ENCODE measurements at places on chromosomes 3 and 15. TPM values are rescaled to one million over a fixed set of nuclear protein-coding genes. Genes with fewer than 3 reads are reported as not detected.

The GABRA5 gene
- not detected for total RNA-seq

The GOLGA8J gene
- total RNA-seq = not detected

The WDR72 gene
- total RNA-seq = not detected

The CNTN3 gene
- total RNA-seq = 0.32 TPM

The CD86 gene
- total RNA-seq = 1.4 TPM

The FBXO40 gene
- total RNA-seq = 57.2 TPM

DNA sequence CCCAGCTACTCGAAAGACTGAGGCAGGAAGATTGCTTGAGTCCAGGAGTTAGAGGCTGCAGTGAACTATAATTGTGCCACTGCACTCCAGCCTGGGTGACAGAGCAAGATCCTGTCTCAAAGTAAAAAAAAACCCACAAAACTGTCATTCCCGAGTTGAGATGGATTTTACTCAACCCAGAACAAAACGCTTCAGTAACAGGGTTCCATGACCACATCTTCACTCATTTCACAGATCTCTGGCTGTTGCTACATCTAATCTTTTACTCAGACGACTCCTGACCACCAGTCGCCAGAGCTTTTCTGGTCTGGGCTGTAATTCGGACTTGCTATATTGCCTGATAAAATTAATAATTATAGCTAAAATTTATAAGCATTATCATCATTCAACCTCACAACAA is 2.4 kb downstream of the DRD3 start:
- no peak for DNase-seq

DNA sequence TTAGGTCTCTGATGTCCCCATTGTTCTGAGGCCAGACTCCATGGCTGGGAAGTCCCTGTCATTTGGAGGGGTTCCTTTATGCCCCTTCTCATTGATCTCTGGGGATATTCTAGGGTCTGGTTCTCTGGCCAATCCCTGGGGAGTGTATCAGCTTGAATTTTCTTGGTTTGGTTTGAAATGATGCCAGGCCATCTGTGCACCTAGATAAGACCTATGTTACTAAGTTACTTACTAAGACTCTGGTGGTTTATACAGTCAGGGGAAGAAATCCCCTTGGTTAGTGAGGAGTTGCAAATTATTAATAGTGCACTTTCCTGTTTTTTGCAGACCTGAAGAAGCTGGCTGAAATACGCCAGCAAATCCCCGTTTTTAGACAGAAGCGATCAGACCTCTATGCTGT is 20.3 kb downstream of the NIT2 start:
- no peak for DNase-seq

GRCh38 chr3:139519998-139520737 is 19.4 kb downstream of the RBP1 start:
- no peak for DNase-seq

DNA sequence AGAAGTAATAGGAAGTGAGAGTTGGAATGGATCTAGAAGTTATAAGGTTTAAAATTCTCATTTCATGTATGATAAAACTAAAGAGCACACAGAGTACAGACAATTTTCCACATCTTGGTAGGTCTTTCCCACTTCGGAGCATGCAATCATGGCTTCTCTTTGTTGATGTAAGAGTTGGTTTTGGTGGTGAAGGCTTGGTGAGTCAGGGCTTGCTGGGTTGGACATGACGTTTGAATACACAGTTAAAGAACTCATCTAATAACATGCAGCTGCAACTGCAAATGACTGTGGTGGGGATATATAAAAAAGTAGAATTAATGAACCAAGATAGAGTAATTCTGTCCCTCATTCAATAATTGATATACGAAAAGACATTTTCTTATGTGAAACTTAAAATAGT is 39.5 kb upstream of the GRM7 start:
- no peak for DNase-seq

DNA sequence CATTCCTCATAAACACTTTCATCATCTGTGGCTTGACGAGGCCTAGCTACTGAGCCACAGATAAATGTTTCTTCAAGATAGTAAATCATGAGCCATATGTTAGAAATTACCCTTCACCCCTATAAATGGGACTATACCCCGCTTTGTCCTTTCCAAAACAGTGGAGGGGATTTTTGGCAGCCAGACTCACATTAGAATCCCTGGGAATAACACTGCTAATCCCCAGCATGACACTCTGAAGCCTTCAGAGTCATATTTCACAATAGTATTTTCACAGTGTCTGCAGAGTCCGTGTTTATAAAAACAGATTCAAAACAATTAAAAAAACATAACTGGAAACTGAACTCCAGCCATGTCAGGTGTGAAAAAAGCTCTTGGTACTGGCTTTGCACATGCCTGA is 271.6 kb downstream of the ERC2 start:
- no peak for DNase-seq

DNA sequence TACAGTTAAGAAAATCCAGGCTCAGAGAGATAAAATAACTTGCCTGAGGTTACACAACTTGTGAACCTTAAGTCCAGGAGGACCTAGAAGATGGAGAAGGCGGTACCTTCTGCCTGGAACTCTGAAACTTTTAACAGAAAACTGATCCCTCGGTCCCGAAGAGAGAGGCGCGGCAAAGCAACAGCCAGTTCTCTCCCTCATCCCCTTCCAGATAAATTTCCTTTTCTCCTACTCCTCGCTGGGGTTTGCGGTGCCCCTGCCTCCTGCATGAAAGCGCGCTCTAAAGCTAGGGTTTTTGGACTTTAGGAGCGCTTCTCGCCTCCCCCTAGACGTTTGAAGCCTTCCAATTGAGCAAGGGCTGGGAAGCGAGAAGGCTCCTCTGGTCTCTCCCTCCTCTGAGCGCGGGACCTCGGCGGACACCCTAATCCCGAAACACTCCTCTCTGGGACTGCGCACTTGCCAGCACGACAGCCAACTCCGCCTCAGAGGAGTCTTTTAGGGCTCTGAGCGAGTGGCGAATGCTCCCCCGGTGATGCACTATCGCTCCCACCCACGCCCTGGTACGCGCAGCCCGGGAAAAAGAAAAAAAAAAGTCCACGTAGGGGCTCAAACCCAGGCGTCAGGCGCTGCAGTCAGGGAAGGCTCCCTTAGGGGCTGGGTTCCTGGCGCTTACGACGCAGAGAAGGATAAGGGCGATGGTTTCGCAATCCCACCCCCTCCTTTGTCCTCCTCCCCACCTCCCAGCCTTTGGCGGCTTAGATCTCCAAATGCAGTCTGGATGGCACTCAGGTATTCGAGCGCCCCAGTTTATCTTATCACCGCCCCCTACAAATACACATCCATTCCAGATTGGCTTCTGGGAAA is 7.9 kb upstream of the EOMES start:
- no peak for DNase-seq

DNA sequence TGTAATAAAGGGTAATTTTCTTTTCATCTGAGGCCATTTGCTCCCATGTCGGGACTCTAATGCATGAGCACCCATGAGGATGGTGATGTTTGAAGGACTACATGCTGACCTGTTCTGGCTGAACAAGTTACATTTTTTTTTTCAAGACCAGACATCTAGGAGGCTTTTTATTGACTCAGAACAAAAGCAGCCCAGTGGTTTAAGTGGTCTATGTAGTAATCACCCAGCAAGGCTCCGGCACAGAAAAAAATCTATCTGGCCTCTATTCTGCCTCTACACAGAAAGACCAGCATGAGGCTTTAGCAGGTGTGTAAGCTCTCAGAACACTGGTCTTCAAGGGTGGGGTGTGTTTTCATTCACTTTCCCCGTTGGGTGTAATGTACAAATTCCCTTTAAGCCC is 95.1 kb upstream of the ZBED2 start:
- no peak for DNase-seq

DNA sequence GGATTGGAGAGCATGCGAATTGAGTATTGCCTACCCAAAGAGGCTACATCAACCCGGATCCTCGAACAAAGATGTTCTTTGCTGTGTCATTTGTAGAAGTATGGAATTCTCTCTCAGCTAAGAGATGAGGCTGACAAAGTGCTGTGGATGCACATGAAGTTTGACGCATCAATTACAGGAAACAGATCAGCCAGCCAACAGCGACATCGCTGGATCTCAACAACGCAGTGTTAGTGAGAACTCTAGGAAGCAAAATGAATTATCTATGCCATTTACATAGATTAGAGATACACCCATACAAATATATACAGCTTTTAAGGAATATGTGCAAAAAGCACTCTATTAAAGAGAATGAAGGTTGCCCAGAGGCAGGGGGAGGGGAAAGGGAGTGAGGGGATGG is 160.6 kb upstream of the RGMA start:
- no peak for DNase-seq

GRCh38 chr3:135078283-135078682 is 283.2 kb downstream of the EPHB1 start:
- no peak for DNase-seq

- DNase-seq = no peak
Observed at GRCh38 chr3:183099838-183100204, 525 bp upstream of the MCCC1 start.

- no peak for DNase-seq
Observed at GRCh38 chr3:42746455-42747450, 26.3 kb downstream of the CCDC13 start.

GRCh38 chr3:70261283-70261682 is 51.2 kb downstream of the MDFIC2 start:
- no peak for DNase-seq

DNA sequence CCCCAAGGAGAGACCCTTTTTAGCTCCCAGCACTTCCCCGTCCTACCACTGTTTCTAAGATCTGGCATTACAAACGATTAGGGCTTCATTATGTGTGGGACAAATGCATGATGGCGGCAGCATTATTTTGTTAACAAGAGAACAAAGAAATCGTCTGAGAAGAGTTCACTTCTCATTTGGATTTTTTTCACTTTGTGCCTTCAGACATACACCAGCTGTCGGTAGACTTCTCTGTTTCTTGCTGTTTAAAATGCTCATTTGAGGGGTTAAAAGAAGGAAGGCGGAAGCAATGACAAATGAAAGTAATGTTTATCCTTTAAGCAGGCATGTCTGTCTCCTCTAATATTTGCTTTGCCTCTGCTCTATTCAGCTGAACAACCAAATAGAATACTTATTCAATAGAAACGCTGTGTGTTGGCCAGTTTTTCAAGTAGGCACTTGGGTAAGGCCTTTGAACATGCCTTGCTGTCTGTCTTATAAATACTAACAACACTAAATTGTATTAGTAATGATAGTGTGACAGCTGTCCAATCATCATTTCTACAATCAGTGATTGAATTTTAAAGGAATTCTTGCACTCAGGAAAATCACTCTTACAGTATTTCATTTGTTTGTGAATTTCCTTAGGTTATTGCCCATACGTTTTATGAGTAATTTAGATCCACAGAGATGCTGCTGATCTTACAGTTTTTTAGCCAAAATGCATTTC is 382.4 kb downstream of the IL5RA start:
- no peak for DNase-seq

DNA sequence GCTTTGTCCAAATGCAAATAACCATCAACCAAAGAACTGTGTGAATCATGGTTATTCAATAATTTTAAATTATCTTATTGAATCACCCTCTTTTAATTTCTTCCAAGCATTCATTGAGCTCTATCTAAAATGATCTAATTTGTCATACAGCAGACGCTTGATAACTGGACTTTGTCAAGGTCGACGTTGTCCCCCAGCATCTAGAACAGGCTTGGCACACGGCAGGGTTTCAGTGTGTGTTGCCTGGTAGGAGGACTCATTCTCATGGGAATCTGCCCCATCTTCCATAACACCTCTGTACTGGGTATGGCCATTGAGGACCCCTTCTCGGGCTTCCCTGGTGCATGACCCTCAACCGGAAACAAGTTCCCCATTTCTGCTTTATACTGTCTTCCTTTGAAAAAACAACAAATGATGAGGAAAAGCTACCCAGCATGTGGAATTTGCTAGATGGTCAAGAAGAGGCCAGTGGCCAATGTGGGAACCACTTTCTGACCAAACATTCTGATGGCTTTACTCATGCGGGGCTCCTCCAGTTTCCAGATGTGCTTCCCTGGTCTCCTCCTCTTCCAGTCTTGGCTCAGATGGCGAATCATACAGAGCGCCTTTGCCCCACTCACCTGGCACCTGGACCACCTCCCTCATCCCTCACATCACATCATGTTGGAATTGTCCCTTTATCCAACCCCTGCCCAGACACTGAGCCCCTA is 41.7 kb upstream of the SEC22A start:
- DNase-seq = no peak

DNA sequence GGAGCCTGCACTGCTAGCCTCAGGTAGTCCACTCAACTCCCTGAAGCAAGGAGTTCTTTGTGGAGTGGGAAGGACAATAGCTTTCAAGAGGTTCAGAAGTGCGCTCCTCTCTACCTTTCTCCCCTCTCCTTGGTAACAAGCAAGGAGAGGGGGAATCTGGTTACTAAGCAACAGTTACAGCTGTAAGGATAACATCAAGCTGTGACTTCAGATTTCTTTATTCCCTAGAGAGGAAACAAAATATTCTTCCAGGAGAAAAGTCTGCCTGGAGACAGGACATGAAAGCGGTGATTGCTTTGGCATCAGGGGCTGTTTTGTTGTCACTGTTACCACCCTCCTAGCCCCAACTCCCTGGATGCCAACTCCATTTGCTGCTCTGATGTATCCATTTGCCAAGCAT is 70.4 kb downstream of the TRANK1 start:
- no peak for DNase-seq

DNA sequence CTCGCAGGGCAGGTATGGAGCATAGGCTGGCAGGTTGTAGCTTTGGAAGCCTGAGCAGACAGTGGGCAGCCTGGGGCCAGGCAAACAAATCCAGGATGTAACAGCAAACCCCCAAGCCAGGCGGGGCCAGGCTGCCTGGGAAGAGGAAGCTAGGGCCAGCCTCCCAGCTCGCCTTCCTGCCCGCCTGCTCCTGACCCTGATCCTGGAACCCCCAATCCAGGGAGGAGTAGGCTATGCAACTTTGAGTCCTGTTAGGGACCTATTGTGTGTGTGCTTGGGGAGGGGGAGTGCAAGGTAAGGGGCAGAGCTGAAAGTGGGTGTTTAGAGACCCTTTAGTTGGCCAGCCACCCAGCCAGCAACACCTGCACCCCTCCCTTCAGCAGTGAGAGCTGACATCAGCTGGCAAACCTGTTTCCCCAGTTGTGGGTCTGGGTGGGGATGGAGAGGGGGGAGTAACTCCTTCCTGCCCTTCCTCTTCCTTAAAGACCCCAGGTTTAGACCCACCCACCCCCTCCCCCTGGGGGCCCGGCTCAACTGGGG is 2.5 kb downstream of the NBEAL2 start:
- DNase-seq = peak; percentile 53

- DNase-seq = no peak
Observed at GRCh38 chr3:188037195-188037718, 116.7 kb upstream of the LPP start.

DNA sequence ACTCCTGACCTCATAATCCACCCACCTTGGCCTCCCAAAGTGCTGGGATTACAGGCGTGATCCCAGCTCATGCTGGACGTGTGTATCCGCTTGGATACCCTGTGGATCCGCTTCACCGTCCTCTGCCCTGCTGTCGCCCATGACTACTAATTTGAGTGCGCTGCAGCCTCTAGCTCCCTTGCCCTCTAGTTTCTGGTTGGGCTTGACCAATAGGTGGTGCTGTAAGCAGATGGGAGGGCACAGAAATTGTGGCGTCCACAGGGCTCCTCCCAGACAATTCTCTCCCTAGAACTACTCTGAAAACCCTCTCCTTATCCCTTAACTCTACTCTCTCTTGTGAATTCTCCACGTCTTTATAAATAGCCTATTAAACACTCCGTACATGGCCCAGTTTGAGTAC is 36.2 kb downstream of the ZPLD1 start:
- no peak for DNase-seq
